Activated T-cell treated with anti-CD3 and anti-CD28 coated beads for 48 hours (primary cell): ENCODE measurements at places on chromosomes 6 and 20.

DNA sequence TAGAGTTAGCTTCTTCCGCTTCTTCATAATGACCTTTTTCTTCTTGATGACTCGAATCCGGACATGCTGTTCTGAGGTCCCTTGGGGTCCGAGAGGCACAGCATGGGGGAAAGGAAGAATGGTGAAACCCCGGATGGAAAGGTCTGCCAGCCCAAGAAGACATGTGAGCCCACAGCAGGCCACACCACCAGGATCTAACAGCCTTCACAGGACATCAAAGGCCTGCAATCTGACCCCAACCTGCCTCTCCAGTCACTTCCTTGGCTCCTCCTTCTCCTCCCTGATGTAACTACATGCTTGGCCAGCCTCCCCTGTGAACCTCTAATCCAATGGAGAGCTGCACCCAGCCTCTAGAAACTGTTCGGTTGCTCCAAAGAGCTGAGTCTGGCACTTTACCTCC, 1.6 kb downstream of the CPXM1 start:
- no peak for DNase-seq

DNA sequence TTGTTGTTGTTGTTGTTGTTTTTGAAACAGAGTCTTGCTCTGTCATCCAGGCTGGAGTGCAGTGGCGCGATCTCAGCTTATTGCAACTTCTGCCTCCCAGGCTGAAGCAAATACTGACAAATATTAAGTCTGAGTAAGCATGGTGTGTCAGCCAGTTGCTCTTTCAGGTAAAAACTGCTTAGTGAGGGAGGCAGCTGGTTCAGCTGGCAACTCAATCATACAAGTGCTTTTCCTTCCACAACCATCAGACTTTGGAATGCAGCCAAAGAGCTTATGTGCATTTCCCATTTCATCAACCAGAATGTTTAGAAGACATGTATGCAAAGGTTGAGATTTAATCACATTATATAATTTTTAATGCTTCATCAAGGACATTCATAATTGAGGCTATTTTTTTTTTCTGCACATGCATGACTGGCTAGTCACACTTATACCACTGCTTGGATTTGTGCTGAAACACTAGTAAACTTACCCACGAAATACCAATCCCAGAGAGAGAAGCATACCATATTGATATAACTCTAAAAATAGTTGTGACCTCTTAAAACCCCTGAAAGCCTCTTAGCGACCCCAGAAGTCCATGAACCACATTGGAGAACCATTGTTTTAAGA, 56.0 kb downstream of the CLIC5 start:
- DNase-seq: no peak

- no peak for DNase-seq
Observed at GRCh38 chr6:6825193-6825784, 236.8 kb downstream of the LY86 start.

DNA sequence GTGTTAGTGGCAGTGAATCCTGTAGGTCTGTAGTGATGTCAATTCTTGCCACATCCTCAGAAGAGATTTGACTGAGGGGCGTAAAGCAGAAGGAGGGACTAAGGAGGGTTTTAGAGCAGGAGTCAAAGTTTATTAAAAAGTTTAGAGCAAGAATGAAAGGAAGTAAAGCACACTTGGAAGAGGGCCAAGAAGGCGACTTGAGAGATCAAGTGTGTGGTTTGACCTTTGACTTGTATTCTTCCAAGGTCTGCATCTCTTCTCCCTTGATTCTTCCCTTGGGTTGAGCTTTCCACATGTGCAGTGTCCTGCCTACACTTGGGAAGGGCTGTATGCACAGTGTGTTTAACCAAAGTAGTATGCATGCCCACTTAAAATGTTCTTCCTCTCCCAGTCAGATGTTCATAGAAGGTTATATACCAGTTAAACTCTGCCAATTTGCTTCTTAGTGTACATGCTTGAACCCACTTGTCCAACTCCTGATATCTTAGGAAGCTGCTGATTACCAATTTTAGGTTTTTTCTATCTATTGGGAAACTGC, 627.6 kb downstream of the MMUT start:
- DNase-seq: no peak

DNA sequence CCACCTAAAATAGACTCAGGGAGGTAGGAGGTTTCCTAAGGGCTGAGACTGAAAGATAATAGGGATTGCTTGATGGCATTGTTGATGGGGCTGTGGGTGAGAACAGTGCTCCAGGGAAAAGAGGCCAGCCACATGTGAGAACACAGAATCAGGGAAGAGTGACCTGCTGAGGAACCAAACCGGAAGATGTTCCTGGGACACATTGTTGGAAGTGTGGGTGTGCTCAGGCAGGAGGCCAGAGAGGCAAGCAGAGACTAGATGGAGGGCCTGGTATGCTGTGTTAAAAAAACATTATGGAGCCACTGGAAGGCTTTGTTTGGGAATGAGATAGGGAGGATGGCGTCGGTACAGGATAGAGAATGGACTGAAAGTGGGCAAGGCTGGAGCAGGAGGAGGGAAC, 23.3 kb downstream of the RNF144B start:
- DNase-seq: no peak

DNA sequence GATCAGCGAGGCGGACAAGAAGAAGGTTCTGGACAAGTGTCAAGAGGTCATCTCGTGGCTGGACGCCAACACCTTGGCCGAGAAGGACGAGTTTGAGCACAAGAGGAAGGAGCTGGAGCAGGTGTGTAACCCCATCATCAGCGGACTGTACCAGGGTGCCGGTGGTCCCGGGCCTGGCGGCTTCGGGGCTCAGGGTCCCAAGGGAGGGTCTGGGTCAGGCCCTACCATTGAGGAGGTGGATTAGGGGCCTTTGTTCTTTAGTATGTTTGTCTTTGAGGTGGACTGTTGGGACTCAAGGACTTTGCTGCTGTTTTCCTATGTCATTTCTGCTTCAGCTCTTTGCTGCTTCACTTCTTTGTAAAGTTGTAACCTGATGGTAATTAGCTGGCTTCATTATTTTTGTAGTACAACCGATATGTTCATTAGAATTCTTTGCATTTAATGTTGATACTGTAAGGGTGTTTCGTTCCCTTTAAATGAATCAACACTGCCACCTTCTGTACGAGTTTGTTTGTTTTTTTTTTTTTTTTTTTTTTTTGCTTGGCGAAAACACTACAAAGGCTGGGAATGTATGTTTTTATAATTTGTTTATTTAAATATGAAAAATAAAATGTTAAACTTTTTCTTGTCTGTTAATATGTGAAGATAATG, 2.2 kb downstream of the HSPA1B start:
- DNase-seq: no peak

GRCh38 chr6:35091346-35092083, 49.6 kb downstream of the TCP11 start:
- DNase-seq: no peak

GRCh38 chr6:111070105-111071005, 16.9 kb upstream of the SLC16A10 start:
- no peak for DNase-seq

DNA sequence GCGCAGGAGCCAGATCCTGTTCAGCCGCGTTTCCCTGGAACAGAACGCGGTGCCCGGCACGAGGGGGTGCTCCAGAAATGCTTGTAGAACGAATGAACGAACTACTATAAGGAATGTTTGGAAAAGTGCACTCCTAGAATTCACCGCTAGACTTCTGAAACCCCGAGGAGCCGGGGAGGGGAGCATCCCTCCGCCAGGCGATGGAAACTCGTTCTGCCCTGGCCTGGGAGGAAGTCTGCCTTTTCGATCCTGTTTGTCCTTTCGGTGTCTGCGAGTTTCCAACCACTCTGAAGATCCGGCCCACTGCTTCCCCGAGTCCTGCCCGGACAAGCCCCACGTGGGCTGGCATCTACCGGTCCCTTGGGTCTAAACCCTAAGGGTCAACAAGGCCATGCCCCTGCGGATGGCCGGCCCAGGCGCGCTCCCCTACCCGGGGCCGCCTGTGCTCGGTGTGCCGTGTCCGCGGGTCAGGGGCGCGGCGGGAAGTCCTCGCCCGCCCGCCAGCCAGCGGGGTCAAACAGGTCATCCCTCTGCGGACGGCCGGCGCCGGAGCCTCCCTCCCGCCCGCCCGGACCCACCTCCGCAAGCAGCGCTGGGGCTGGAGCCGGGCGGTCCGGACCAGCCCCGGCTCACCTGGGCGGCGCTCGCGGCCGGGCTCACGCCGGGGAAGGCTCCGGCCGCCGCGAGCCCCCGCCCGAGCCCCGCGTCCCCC, 526 bp downstream of the SULF2 start:
- no peak for DNase-seq
